ENCODE measurements at places on chromosomes 5 and 9.

DNA sequence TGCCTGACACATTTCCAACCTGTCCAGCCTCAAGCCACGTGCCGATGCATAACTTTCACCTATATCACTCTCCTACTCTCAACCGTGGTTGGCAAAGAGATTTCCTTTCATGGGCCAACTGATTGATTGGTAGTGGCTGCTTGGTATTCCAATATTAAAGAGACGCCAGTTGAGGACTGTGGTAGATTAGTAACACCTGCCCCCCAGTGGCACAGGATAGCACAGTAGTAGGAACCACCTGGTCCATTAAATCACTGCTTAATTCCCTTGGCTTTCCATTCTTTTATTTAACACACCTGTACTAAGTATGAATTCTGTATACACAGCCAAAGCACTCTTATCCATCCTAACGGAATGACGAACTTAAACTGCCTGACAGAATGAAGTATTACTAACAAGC, 19.1 kb upstream of the FOXB2 start:
- no peak for DNase-seq

- DNase-seq = no peak
Observed at GRCh38 chr5:1755321-1755949, 44.2 kb downstream of the MRPL36 start.

- DNase-seq = no peak
Observed at GRCh38 chr9:129407905-129408452, 212.9 kb downstream of the C9orf50 start.

DNA sequence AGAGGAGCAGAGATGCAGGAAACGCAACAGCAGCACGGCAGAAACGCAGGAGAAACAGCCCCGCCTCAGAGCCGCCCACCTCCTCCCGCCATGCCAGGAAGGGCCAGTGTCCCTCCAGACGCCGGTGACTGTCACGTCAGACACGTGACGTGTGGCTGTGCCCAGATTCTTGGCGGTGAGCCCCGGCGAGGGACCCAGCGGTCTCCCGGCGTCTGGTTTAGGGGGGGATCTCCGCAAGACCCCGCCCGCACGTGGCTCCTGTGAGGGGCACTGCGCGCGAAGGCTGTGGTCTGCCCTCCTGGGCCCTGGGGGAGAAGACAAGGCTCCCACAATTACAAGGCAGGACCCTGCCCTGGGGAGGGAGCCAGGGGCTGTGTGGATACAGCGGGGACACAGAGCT, 2.4 kb upstream of the LCN8 start:
- DNase-seq = no peak

GRCh38 chr9:89594811-89595550, 9.8 kb upstream of the GADD45G start:
- no peak for DNase-seq

GRCh38 chr5:75856056-75856455, 138.8 kb upstream of the POC5 start:
- no peak for DNase-seq

GRCh38 chr9:18741359-18741758, 267.4 kb downstream of the ADAMTSL1 start:
- DNase-seq = no peak

DNA sequence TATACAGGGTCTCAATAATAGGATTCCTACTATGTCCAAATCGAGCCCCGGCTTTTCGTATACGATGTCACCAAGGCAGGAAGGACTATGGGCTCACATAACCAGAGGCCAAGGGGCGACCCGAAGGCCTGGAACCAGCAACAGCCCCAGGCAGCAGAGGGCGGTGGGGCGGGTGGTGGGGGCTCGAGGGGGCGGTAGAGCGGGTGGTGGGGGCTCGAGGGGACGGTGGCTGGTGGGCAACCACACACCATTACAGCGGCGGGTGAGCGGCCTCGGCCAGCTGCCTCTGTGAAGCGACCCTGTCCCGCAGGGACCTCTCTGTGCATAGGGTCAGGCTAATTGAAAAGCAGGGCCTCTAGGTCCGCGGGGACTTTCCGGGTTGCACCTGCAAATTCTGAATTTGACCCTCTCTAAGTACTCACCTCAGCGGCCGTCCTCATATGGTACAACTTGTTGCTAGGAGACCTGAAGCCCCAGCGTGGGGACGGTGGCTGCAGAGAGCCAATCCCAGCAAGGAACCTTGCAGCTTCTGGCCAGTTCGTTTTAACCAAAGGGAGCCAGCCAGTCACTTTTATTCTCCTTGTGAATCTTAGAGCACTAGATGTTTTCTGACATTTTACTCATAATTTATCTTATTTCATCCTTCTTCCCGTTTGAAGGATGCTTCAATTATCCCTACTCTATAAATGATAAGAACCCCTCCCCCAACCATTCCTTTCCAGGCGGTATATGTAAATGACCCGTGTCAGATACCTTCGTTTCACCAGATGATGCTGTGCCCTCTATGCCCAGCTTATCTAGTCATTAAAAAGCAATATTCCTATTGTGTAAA, at the start of gene NME5:
Gene NME5 (minus strand): TSS at position 480 of the 832 bp plus-strand sequence. CDS start 648 bp downstream, outside the sequence.
- peak; percentile 52 for DNase-seq

GRCh38 chr9:132770770-132771310, 100.6 kb downstream of the GTF3C4 start:
- DNase-seq = no peak

- DNase-seq = peak; percentile 48
Observed at GRCh38 chr5:139863855-139864558, 68.4 kb downstream of the PSD2 start.

DNA sequence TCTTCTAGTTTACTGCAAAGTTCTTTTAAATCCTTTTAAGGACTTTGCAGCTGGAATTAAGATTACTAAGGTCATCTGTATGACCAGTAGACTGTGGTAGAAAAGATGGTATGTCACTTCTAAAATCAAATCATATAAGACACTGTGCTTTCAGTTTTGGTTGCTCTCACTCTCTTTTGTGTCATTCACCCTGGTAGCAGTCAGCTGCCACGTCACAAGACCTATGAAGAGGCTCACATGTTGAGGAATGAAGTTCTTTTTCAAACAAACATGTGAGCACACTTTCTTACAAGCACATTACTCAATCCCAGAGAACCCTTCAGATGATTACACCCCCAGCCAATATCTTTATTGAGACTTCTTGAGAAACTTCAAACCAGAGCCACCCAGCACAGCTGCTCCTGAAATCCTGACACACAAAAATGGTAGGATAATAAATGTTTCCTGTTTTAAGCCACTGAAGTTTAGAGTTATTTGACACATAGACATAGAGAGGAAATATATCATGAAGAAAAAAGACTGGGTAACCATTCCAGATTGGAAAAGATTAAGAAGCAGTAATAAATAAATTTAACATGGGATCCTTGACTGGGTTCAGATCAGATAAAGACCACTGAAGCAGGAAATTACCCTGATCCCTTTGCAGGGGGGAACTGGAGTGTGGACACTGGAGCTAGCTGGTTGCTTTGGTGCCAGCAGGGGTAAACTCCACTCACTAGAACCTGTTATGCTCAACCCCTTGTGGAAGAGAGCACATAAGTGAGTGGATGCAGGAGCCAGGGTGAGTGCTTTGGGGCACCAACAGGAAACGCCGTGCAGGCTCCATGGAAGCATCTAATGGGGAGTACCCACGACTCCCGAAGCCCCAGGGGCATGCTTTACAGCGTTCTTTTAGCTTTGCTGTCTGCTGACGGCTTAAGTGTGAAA, 64.1 kb downstream of the SLCO4C1 start:
- DNase-seq = no peak

- no peak for DNase-seq
Observed at GRCh38 chr9:75457474-75458011, 369.2 kb downstream of the OSTF1 start.

- no peak for DNase-seq
Observed at GRCh38 chr5:131218392-131218791, 45.5 kb upstream of the CDC42SE2 start.

DNA sequence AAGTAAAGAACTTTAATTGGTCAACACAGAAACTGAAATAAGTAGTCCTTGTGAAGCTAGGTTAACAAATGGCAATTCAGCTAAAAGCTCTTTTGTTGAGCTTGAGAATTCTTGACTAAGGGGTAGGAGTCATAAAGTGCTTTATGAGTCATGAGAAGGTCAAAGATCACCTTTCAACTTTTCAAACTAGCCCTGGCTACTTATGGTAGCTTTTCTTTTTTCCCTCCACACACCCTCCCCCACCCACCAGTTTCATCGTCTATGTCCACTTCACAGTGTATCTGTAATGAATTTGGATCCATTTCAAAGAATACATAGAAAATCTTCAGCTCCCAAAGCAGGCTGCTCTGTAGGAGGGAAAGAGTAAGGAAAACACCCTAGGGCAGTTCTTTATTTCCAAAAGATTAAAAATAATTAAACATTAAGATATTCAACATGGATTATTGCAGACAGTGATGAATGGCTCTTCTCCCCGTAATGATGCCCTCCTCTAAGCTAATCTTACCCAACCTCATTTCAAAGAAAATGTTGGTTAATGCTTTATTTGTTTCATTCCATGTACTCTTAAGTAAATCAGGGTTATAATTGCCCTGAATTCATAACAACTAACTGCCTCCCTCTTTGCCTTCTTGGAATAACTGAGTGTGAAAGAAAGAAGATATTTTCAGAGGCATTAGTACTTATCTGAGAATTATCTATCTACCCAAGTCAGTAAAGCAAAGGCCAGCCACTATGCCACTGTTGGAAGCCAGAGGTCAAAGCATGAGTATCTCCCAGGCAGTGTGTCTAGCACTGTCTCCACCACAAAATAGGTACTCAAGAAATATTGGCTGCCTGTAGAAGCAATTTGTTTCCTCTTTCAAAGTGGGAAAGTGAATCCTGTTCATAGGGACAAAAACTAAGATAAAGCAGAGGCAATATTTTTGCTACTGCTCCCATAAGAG, 290.6 kb downstream of the PIK3R1 start:
- DNase-seq = no peak
